ENCODE measurements at places on chromosomes 16 and 17. TPM values are rescaled to one million over a fixed set of nuclear protein-coding genes. Genes with fewer than 3 reads are reported as not detected.

DNA sequence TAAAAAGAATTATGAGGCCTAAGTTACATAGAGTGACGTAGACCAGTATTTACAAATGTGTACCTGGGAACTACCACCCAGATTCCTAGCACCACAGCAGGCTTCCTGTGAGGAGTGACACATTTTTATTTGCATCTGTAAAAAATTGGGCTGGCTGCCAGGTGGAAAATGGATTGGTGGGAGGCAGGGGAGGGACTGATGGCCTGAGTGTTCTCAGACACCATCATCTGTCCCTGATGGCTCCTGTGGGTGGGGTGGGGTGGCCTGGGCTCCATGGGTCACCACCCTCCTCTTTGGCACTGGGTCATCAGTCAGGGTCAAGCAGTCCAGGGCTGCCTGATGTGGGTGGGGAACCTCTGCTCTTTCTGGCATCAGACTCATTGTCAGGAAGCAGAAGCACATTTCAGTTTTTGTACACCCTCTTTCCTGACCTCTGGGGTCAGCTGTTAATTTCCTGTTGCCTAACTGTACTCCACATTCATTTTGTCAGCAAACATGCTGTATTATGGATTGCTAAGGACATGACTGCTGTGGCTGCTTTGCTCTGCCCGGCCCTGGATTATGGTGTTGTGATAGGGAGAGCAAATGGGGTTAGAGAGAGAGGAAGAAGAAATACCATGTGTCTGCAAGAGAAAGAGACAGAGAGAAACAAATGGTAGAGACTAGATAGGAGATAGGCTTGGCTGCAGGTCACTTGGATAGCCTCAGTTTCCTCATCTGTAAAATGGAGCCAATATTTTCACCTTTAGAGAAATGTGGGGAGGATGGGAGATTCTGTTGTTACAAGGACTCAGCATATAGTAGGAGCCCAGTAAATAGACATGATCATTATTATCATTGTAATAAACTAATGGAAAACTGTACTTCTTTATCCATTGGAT is 11.6 kb upstream of the MFAP4 start:
- peak; percentile 43 for DNase-seq

- DNase-seq: peak; percentile 77
Observed at GRCh38 chr17:48543854-48544348, 1.0 kb downstream of the HOXB2 start.

Gene KLHL11
- 34.7 TPM for total RNA-seq

Gene LRRC59
- 125 TPM for total RNA-seq

All from osteoblast (primary cell).